ENCODE measurements at places on chromosomes 12 and 14.

- DNase-seq = no peak
These were observed 329.4 kb upstream of the TBX3 start for GRCh38 chr12:115013236-115013981.

GRCh38 chr12:21662122-21662792 lies 4.6 kb upstream of the LDHB start:
- no peak for DNase-seq

DNA sequence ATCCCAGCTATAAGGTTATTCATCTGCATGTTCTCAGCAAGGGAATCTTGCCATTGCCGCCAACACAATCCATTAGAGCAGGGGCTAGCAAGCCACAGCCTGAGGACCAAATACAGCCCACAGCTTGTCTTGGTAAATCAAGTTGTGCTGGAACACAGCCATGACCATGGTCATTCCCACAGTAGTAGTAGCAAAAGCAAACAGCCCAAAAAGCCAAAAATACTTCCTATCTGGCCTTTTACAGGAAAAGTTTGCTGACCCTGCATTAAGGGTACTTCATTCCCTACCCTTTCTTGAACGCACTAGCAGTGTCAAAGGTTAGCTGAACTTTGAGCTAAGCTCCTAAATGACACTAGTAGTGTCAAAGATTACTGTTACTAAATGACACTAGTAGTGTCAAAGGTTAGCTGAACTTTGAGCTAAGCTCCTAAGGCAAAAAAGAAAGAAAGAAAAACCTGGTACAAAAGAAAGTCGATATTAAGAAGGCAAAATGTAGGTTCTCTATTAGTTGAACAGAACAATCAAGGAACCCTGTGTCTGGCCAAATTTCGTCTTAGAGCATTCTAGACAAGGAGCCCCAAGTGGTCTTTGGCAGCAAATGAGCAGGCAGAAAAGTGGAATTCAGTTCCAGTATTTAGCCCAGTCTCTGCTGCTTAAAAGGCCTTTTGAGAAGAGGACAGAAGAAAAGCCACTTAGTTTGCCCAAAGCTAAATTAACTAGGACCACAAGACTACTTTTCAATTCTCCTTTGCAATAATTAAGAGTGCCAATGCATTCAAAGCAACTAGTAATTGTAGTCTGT lies 67.7 kb downstream of the NT5DC3 start:
- no peak for DNase-seq

GRCh38 chr12:109689426-109689825 lies 24.2 kb upstream of the FAM222A start:
- no peak for DNase-seq

DNA sequence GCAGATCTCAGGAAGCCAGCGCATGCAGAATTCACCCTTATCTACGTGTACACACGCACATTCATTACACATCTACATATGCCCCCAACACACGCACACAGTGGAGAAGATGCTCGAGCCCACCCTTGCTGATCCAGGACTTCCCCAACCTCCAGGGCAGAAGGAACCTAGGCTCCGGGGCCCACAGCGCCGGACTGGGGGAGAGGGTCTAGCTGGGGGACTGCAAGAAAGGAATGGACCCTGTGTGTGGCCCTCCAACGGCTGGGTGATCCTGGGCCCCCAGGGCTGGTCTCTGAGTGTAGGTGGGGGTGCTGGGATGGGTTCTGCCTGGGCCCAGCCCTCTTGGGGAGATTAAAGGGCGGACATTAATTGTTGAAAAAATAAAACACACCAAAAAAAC lies 128.1 kb upstream of the C14orf180 start:
- DNase-seq = no peak

- peak; percentile 31 for DNase-seq
These were observed 72.3 kb downstream of the B4GALNT3 start for GRCh38 chr12:531951-532585.

- DNase-seq = peak; percentile 86
These were observed 11.5 kb upstream of the IL22 start for GRCh38 chr12:68264857-68265256.

GRCh38 chr12:130955238-130955816 lies 1.6 kb downstream of the ADGRD1 start:
- no peak for DNase-seq

DNA sequence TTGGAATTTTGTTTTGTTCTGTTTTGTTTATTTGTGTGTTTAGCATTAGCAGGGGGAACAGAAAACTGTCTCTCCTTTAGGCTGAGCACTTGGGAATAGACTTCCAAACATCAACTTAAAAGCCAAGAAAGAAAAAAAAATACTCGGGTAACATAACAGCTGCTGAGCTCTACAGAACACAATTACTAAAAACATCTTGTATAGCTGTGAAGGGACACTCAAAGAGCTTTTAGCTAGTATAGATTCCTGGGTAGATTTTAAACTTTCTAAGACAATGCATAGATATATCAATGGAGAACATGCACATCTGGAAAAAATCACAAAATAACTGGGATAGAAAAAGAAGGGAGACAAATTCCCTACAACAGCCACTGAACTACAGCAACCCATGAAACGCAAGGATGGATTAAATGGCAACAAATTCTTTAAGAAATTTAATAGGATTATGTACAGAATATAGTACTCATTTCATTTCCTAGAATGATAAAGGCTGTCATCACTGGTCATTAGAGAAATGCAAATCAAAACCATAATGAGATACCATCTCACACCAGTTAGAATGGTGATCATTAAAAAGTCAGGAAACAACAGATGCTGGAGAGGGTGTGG lies 174.3 kb upstream of the KRR1 start:
- no peak for DNase-seq

GRCh38 chr14:73176685-73177084 lies 40.4 kb downstream of the PSEN1 start:
- DNase-seq = no peak

GRCh38 chr14:58638231-58639197 lies 752 bp downstream of the DACT1 start:
- no peak for DNase-seq

GRCh38 chr14:89013098-89013504 lies 188.7 kb downstream of the TTC8 start:
- no peak for DNase-seq

DNA sequence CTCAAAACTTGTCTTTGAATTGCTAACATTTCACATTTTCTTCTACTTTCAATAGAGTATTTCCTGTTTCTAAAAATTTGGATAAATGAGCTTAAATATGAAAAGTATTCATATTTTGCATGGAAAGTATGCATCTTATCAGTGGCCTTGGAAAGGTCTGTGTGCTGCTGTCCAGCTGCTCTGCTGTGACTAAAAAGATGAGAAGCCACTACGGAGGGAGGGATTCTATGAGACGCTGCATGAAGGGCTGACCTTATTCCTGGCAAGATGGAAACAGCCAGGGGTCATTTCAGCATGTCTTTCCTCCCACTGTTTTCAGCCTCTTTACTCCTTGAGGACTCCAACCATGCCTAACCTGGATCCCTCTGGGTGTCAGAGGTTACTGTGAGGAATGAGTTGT lies 13.0 kb downstream of the PIWIL1 start:
- DNase-seq = no peak

GRCh38 chr12:2574355-2574935 lies 220.3 kb upstream of the FKBP4 start:
- DNase-seq = no peak

DNA sequence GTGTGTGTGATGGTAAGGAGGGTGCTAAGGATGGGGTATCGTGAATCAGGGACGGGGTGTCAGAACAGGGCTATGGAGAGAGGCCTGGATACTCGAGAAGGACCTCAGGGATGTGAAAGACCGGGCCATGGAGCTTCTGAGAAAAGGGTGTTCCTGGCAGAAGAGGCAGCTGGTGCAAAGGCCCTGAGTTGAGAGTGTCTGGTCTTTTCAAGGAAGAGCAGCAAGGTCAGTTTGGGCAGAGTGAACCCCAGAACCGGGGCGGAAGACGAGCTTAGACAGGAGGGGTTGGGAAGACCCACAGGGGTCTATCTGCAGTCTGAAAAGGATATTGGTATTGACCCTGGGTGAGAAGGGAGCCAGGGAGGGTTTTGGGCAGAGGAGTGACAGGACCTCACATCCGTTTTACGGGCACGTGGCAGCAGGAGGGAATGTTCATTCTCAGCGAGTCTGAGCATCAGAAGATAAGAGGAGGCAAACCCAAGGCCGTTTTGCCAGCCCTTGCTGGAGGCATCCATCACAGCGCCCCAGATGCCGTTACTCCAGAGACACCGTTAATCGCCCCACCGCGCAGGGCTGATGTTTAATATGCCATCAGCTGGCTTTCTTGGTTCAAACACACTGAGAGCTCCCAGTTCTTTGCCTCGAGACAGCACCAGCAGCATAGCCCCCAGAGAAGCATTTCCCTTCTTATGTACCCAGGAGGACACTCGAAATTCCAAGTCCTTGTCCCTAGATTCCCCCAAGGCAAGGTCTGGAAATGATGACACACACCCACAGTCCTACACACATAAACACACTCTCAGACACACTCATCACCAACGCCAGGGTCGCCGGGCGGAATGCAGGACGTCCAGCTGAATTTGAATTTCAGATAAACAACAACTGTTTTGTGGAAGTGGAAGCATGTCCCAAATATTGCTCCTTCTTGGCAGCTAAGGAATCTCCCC lies 41.4 kb upstream of the EML1 start:
- no peak for DNase-seq

DNA sequence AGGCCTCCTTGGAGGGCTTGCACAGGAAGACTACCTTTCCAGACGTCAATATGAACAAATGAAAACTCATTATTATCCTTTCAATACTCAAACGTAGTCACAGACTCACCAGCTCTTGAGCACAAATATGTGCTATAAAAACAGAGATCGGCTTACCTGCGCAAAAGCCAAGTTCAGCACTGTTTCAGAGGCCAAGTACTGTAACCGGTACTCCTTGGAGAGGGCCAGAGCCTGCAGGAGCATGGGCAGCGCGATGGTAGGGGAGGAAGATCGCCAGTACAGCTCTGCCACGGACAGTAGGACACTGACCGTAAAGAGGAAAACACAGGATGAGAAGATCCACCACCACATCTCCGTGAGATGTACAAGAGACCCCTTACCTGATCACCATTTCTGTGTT lies 21.6 kb upstream of the CAMKK2 start:
- DNase-seq = no peak

GRCh38 chr14:64758691-64759554 lies 54.7 kb downstream of the PLEKHG3 start:
- DNase-seq = peak; percentile 91

DNA sequence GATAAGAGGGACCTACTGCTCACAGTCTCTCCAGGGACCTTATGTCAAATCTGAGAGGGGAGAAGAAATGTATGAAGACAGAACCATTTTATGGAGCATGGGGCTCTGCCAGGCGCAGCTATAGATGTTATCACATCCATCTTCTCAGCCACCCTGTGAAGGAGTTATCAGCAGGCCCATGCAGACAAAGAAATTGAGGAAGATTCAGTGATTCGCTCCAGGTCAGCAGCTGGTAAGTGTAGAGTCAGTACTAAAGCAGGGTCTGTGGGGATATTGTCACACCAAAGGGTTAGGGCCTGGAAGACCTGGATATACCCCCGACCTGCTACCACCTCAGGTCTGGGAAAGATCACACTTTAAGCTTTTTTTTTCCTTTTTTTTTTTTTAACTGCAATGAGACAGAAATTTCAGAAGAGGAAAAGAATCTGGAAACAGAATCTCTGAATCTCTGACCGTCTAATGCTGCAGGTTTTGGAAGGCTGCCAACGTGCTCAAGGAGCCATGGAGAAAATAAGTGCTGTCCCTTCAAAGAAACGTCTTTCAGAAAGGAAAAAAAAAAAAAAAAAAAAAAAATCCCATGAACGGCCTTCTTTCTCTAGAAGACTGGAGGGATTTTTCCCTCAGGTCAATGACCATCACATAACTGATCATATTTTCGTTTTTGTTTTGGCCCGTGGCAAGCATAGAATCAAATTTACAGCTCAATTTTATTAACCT lies 73.3 kb upstream of the PLEKHG7 start:
- no peak for DNase-seq

- no peak for DNase-seq
These were observed 203.1 kb upstream of the C14orf180 start for GRCh38 chr14:104376202-104377140.

DNA sequence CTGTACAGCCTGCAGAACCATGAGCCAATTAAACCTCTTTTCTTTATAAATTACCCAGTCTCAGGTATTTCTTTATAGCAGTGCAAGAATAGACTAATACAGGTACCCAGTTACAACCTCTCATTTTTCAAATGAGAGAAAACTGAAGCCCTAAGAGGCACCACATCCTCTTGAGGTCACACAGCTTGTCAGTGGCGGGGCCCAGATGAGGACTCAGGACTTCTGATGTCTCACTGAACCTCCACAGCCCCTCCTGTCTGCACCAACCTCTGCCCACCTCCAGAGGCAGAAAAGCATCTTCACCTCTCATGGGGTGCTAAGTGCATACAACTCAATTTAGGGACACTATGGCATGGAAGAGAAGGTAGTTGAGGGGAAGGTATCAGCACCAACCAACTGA lies 120.7 kb downstream of the CRACR2A start:
- DNase-seq = no peak

DNA sequence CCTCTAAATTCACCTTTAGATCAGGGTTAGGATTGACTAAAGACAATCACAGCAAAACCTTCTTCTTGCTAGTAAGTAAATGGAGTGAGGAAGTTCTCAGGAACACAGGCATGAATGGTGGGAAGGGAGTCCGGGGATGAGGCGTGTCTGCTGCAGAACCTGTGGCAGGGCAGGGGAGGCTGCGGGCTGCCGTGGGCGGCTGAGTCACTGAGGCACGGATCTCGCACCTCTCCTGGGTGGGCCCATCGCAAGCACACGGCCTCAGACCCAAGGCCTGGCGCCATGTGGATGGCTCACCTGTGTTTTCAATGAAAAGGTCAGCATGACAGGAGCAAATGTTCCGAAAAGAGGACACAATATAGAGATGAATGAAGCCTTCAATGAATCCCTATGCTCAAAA lies 85.4 kb downstream of the PIWIL1 start:
- no peak for DNase-seq

GRCh38 chr12:117011988-117012805 lies 87.0 kb downstream of the TESC start:
- peak; percentile 50 for DNase-seq

DNA sequence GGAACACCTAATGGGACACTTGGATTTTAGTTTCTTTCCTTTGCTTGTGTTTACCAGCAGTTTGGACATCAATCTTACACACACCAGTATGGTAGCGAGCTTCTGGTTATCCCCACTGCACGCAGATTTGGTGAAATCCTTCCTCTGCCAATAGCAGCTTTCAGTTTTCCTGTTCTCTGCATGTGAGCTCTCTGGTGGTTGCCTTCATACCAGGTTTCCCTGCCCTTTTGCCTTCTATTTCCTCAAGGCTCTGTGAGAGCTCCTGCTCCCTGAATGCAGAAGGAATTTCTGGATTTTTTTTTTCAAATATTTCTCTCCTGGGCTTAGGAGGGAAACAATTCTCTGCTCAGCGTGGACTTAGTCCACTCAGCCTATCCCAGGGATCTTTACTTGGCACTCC lies 93.0 kb upstream of the CCDC91 start:
- no peak for DNase-seq

GRCh38 chr12:52243259-52243855 lies 10.3 kb downstream of the KRT7 start:
- DNase-seq = no peak

All from AG04449 (cell line).